ENCODE measurements at places on chromosomes 16 and 17. TPM values are rescaled to one million over a fixed set of nuclear protein-coding genes. Genes with fewer than 3 reads are reported as not detected.

- DNase-seq: no peak
Measured at GRCh38 chr17:46803544-46803943, 14.9 kb downstream of the WNT3 start.

GRCh38 chr17:39462631-39463375 is 1.5 kb downstream of the CDK12 start:
- DNase-seq: peak; percentile 61

DNA sequence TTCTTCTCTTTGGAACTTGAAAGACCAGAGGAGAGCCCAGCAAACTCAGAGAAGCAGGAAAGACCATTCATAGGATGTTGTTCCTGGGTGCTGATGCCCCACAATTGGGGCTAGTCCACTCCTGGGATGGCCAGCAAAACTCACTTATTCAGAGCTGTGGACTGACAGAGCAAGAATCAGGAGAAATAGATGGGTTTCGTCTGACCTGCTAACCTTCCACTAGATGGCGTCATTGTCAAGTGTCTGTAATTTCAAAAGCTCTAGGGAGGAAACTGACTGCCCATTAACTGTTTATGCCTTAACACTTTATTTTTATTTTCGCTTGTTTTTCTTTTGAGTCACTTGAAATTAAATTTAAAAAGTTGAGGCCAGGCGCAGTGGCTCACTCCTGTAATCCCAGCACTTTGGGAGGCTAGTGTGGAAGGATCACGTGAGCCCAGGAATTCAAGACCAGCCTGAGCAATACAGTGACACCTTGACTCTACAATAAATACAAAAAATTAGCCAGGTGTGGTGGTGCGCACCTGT is 28.7 kb upstream of the MILR1 start:
- DNase-seq: peak; percentile 87

TEKT5 gene
- 1.6 TPM for total RNA-seq

GRCh38 chr17:7755095-7755890 is 37.7 kb downstream of the DNAH2 start:
- DNase-seq: no peak

- DNase-seq: no peak
Measured at GRCh38 chr17:54867634-54868033, 33.0 kb upstream of the TOM1L1 start.

GRCh38 chr16:88077328-88078108 is 126.3 kb downstream of the BANP start:
- no peak for DNase-seq

DNA sequence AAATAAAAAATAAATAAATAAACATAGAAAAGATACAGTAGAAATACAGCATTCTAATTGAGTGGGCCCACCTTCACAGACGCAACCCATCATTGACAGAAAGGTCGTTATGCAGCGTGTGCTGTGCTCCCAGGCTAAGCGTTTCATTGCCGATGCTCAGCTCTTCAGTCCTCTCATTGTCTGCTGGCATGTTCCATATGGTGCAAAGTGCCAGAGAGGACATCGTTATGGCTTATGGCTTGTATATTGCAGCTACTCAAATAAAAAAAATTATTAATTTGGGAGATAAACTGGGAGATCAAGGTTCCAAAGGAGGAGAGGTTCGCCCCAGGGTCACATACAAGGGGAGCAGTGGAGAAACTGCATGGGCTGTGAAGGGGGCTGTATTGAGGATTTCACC is 11.3 kb upstream of the UBALD2 start:
- no peak for DNase-seq

GRCh38 chr16:47787696-47788095 is 326.6 kb downstream of the PHKB start:
- DNase-seq: peak; percentile 69

- no peak for DNase-seq
Measured at GRCh38 chr17:78358538-78359320, 1.1 kb downstream of the SOCS3 start.

C16orf95 gene
- total RNA-seq: 9.7 TPM

DNA sequence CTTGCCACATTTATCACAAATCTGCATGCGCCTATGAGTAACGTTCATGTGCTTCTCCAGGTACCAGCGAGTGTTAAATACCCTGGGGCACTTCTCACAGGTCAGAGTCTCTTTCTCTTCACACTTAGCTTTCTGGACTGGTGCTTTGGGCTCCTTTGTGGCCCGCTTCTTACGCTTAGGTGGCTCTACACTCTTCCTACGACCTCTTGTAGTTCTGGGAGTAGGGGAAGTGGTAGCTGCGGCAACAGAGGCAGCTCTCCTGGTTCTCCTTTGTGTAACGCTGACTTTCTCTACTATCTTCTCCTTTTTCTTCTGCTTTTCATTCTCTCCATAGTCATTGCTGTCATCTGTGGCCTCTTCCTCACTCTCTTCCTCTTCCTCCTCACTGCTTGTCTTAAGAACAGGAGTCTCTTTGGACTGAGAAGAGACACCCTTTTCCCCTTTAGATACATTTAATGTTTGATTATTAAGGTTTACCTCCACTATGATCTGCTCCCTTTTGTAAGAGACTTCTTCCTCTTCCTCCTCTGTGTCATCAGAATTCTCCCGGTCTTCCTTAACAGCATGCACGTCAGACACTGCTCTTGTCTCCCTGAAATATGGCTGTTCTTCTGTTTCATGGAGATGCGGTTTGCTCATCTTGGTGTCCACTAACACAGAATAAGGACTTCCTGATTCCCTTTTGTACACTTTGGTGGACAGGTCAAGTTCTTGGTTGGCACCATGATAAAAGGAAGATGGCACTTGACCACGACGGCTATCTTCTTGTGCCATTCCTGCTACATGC is 45.0 kb downstream of the ZNF652 start:
- peak; percentile 70 for DNase-seq

- DNase-seq: no peak
Measured at GRCh38 chr16:87784812-87785211, 19.0 kb upstream of the KLHDC4 start.

- peak; percentile 88 for DNase-seq
Measured at GRCh38 chr17:79800325-79801155, 3.7 kb upstream of the CBX8 start.

DNA sequence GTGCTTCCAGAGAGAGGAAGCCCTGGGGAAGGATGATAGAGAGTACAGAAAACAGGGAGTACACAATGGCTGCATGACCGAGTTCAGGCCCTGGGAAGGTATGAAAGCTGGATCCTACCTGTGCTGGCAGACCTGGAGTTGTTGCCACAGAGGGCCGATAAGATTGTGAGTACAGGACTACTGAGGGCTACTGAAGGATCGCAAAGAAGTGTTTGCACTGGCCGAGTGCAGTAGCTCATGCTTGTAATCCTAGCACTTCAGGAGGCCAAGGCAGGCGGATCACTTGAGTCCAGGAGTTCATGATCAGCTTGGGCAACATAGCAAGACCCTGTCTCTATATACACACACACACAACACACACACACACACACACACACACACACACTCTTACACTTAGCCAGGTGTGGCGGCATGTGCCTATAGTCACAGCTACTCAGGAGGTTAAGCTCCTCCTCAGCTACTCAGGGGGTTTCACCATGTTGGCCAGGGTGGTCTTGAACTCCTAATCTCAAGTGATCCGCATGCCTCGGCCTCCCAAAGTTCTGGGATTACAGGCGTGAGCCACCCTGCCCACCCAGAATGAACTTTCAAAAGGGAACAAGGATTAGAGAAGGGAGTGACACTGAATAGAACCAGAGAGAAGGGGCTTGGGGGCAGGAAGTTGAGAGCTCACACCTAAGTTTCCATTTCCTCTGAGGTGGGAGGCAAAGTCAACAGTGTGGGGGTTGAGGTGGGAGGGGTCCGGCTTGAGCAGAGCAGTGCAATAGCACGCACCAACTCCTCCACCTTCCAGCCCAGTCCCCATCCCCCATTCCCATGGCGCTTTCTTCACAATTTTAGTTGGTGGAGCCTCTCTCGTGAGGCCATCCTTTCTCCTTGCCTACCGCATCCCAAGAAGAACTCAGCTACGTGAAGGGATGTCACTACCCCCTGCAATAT is 7.5 kb downstream of the SCIMP start:
- DNase-seq: no peak

GRCh38 chr17:35906191-35906925 is 24.2 kb downstream of the RDM1 start:
- DNase-seq: no peak

HS3ST3B1 gene
- not detected for total RNA-seq

DNA sequence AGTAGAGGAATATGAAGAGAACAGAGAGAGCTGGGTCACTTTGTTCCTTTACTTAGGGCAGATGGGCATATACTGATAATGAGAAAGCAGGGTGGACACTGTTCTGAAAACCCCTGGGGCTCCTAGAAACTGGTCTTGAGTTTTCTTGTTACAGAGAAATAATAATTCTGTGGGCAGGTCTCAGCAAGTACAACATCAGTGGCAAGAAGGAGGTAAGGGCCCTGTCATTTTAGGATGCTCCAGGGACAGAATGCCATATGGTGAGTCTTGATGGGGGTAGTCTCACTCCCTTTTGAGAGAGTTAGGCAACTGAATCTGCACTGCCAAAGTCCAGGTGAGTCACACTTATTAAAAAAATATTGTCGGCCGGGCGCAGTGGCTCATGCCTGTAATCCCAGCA is 102.3 kb downstream of the KCNJ2 start:
- DNase-seq: no peak

- no peak for DNase-seq
Measured at GRCh38 chr17:72137161-72137560, 16.3 kb downstream of the SOX9 start.

- no peak for DNase-seq
Measured at GRCh38 chr16:74868501-74868900, 93.9 kb upstream of the FA2H start.

MATCAP1 gene
- total RNA-seq: 6.8 TPM

- DNase-seq: no peak
Measured at GRCh38 chr16:79278506-79278905, 322.0 kb downstream of the MAF start.

DNA sequence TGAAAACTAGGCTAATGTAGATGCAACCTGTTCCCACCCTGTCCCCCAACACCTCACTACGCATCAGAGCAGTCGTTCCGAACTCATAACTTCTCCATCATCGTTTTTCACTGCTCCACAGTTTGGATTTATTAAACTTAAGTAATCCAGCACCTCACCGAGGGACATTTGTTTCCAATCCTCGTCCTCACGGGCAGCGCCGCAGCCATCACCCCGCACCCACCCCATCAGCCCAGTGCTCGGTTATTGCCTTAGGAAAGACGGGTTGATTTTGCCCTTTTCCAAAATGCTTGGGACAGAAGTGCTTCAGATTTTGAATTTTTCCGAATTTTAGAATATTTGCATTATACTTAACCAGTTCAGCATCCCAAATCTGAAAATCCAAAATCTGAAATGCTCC is 71.0 kb upstream of the DOC2B start:
- DNase-seq: no peak

DNA sequence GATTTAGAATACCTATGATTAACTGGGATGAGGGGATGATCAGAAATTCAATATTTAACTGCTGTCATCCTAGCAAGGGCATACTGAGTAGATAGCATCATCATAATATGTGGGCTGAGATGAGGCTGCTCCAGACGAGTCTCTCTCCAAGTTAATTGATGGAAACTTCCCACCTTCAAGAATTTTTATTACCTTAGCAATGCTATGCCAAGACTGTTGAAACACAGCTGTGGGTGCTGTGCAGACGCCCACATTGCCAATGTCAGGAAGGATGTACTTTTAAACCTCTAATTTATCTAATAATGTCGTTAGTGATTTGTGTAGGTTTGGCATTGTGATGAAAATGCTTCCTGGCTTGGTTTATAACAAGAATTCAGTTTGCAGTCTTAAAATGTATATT is 170.4 kb downstream of the TRIM37 start:
- DNase-seq: no peak

DNA sequence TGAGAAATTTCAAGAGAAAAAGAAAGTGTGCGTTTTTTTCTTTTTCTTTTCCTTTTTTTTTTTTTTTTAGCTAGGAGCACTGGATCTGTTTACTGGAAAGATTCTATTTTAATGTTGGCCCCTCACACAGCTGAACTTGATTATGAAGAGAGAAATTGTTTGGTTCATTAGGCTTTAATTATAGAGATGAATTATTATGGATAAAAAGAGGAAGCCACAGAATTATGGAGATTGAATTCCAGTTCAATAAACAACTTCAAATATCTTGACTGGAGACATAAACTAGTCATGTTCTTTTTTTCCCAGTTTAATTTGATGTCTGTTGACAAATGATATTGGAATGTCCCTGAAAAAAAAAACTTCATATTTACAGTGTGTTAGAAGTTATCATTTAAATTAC is 152.0 kb upstream of the HS3ST3A1 start:
- no peak for DNase-seq

DNA sequence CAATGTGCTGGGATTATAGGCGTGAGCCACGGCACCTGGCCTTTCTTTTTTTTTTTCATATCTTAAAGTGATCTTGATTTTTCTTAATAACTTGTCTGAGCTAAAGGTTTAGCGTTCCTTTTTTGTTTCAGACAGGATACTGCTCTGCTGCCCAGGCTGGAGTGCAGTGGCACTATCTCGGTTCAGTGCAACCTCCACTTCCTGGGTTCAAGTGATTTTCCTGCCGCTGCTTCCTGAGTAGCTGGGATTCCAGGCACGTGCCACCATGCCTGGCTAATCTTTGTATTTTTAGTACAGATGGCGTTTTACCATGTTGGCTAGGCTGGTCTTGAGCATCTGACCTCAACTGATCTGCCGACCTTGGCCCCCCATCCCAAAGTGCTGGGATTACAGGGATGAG is 4.0 kb downstream of the RUSF1 start:
- no peak for DNase-seq

DNA sequence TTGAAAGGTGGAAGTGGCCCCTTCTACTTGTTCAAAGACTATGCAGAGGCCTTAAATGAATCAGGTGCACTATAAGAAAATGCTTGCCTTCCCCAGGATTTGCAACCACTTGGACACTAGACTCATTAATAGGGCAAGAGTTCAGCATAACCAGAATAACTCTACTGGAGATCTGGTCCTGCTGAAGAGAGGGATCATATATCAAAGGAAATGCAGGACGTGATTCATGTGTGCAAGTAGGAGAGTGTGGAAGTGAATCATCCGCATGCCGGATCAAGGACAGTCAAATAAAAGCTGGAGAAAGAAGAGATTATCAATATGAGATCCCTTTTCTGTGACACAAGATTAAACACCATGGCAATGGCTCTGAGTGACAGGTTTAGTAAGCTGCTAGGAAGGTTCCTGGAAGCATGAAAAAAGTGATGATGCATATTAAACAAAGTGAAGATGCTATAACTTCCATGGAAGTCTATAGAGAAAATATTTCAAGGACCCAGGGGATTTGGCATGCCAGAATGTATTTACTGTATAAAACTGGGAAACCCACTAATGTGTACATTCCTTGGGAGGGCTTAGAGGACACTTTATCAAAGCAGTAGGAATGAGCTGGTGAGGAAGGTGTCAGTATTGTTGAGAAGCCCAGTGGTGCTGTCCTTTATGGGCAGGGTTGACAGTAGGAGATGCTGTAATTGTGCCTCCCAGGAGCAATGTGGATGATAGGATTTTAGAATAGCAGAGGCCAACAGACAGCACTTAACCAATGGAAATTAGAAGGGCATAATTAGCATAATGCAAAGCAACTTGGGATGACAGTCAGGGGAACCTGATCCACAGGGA is 133.1 kb downstream of the ABCA8 start:
- DNase-seq: no peak

Measured in Karpas-422 (cell line).